ENCODE measurements at places on chromosomes 13 and 19.

GRCh38 chr19:15379999-15380647 lies 536 bp upstream of the AKAP8 start:
- DNase-seq, result no peak

GRCh38 chr13:95438297-95438696 lies 114.2 kb upstream of the CLDN10 start:
- DNase-seq, result no peak

- DNase-seq, result peak; percentile 85
Measured at GRCh38 chr19:10105509-10106099, 558 bp upstream of the PPAN start.

- DNase-seq, result no peak
Measured at GRCh38 chr19:5621311-5621944, 1.1 kb downstream of the SAFB2 start.

GRCh38 chr19:36163813-36164212 lies 11.6 kb upstream of the COX7A1 start:
- DNase-seq, result no peak

GRCh38 chr13:24178847-24179485 lies 18.4 kb downstream of the SPATA13 start:
- no peak for DNase-seq

GRCh38 chr19:18611327-18612050 lies 1.2 kb upstream of the TMEM59L start:
- no peak for DNase-seq

GRCh38 chr19:44212866-44213346 lies 574 bp downstream of the ZNF227 start:
- DNase-seq, result no peak
